ENCODE measurements at places on chromosomes 7 and 10.
A peak's percentile ranks its signal among the peaks of the same experiment; 100 is the strongest.

GRCh38 chr10:119801998-119802538, 70.6 kb downstream of the MCMBP start:
- DNase-seq, result no peak

DNA sequence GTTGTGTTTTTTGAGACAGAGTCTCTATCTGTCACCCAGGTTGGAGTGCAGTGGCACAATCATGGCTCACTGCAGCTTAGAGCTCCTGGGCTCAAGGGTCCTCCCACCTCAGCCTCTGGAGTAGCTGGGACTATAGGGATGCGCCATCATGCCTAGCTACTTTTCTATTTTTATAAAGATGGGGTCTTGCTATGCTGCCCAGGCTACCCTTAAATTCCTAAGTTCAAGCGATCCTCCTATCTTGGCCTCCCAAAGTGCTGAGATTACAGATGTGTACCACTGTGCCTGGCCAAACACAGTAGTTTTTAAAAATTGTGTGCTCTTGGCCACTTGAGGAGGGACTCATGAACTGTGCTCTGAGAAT, 10.6 kb upstream of the TLX1 start:
- no peak for DNase-seq

DNA sequence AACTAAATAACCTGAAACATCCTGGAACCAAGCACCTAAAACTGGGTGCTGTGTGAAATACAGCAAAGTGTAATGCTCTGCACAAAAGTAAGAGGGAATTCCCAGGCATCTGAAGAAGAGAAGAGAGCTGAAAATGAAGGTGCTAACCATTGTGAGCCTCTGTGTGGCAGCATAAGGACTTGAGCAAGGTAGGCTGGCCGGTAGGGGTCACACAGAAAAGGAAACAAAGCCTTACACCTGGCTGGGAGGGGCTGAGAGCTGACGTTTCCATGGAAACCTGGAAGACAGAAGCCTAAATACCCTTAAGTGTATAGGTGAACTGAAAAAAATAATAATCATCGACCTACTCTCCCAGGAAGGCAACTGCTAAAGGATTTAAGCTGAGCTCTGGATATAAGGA, 48.6 kb downstream of the CUL1 start:
- peak; percentile 76 for DNase-seq

GRCh38 chr7:50710441-50711154, 72.1 kb downstream of the GRB10 start:
- DNase-seq, result no peak

GRCh38 chr10:48634984-48635557, 30.2 kb upstream of the ARHGAP22 start:
- no peak for DNase-seq

GRCh38 chr10:36188461-36188860, 546.4 kb upstream of the FZD8 start:
- peak; percentile 64 for DNase-seq

DNA sequence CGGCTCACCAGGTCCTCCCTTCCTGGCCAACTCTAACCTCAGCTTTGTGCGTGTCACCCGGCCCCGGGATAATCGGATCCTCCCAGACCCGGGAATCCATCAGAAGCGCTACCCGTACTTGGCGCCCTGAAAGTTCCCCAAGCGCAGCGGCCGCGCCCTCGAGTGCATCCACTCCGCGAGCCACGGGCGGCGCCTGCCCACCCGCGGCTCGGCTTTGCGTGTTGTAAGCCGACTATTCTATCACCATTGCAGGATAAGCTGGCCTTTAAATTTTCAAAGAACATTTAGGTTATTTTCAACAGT, 35.7 kb upstream of the EBLN1 start:
- no peak for DNase-seq

- no peak for DNase-seq
Observed at GRCh38 chr10:14329746-14330173, 964 bp downstream of the FRMD4A start.

DNA sequence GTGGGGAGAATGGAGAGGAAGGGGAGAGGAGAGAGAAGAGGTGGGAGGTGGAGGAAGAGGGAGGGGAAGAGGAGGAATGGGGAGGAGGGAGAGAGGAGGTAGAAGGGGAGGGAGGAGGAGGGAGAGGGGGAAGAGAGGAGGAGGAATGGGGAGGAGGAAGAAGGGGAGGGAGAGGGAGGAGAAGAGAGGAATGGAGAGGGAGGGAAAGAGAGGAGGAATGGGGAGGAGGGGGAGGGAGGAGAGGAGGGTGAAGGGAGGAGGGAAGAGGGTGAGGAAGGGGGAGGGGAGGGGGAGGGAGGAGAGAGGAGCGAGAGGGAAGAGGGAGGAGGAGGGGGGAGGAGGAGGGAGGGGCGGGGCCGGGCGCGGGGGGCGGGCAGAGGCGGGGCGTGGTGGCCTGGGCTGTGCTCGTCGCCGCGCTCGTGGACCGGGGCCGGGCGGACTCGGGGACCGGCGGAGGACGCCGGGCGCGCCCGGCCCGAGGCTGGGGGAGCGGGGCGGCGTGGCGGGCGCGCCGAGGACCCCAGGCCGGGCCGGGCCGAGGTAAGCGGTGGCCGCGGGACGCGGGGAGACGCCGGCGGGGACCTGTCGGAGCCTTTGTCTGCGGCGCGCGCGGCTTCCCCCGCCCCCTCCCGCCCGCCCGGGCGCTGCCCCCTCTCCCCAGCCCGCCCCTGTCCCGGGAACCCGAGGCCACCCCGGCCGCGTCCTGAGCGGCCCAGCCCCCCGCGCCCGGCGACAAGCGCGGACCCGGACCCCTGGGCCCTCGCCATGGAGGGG, at the start of gene SLC29A4:
TSS of gene SLC29A4 (plus strand) at position 401 of the 774 bp plus-strand sequence. CDS start 4,874 bp downstream, outside the sequence.
- no peak for DNase-seq

- no peak for DNase-seq
Observed at GRCh38 chr10:99002392-99002791, 233.3 kb downstream of the HPSE2 start.

DNA sequence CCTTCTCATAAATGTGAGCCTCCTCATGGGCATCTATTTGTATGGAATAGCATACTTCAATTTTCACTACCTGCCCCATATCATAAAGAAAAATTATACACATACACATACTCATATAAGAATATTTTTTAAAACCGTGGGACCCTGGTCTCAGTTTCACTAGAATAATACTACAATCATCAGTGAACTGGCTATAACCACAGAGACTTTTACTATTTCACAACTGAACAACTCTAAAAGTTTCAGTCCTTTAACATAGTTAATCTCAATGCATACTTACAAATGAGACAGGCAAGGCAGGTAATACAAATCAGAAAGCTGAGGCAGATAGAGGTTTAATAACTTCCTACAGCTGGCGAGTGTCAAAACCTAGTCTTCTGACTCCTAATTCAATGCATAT, 83.1 kb downstream of the LRRN3 start:
- no peak for DNase-seq

- DNase-seq, result no peak
Observed at GRCh38 chr7:146176860-146177259, 60.3 kb downstream of the CNTNAP2 start.

DNA sequence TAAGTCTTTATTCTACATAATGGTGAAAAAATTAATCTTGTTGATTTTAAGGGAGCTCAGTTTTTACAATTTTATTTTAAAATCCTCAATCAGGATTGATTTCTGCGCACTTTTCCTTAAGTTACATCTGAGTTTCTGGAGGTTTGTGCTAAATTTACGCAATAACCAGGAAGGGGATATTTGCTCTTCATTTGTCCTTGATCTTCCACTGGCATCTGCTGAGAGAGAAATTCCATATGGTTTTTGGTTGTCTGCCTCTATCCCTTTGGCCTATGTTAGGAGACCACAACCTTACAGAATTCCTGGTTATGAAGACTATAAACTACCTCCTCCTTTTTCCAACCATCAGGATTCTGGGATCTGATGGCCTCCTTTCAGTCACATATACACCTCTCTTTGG, 20.1 kb upstream of the CDK6 start:
- no peak for DNase-seq

- no peak for DNase-seq
Observed at GRCh38 chr7:44201813-44202212, 1.0 kb downstream of the YKT6 start.

GRCh38 chr7:29386196-29386765, 177.4 kb upstream of the PRR15 start:
- peak; percentile 26 for DNase-seq

GRCh38 chr7:159105832-159106811, 38.5 kb downstream of the VIPR2 start:
- no peak for DNase-seq

- DNase-seq, result no peak
Observed at GRCh38 chr7:27532314-27532713, 130.4 kb downstream of the HIBADH start.

- DNase-seq, result no peak
Observed at GRCh38 chr7:139505563-139505962, 17.9 kb upstream of the CLEC2L start.

DNA sequence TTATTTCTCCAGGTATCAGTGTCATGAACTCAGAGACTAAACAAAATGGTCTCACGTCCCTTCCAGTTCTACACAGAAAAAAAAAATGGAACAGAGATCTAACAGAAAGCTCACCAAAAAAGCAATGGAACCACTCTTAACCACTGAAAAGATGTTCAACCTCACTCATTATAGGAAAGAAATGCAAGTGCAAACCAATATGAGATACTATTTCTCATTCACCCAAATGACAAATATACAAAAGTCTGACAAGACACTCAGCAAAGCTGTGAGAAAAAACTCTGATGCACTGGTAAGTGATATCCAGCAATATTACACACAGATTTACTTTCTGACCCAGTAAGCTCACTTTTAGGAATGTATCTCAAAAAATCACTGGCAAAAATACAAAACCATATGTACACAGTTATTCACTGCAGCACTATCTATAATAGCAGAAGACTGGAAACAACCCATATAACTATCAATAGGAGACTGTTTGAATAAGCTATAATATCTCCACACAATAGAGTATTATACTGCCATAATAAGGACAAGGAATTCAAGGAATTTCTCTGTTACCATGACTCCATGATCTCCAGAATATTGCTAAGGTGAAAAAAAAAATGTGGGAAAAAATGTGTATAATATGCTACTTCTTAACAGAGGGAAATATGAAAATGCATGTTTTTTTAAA, 36.6 kb downstream of the ABI1 start:
- DNase-seq, result no peak

DNA sequence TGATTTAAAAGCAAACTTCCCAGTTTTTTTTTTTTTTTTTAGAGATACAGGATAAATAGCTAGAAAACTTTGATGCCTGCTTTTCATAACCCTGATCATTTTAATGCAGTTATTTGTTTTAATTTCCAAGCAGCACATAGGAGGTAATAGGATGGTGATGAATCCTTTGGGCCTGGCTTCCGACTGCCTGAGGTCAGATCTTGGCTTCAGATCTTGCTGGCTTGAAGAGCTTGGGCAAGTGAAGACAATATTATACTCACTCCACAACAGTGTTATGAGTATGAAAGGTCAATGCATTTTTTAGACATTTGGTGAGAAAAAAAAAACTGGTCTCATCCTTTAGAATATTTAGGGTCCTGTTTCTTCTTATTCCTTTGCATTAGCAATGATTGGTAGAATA, 124.8 kb upstream of the PRKCQ start:
- DNase-seq, result no peak

GRCh38 chr10:71580926-71581325, 138.7 kb downstream of the C10orf105 start:
- no peak for DNase-seq

GRCh38 chr7:40506158-40506557, 371.4 kb downstream of the SUGCT start:
- no peak for DNase-seq

- no peak for DNase-seq
Observed at GRCh38 chr10:69642747-69643146, 12.7 kb downstream of the FAM241B start.

DNA sequence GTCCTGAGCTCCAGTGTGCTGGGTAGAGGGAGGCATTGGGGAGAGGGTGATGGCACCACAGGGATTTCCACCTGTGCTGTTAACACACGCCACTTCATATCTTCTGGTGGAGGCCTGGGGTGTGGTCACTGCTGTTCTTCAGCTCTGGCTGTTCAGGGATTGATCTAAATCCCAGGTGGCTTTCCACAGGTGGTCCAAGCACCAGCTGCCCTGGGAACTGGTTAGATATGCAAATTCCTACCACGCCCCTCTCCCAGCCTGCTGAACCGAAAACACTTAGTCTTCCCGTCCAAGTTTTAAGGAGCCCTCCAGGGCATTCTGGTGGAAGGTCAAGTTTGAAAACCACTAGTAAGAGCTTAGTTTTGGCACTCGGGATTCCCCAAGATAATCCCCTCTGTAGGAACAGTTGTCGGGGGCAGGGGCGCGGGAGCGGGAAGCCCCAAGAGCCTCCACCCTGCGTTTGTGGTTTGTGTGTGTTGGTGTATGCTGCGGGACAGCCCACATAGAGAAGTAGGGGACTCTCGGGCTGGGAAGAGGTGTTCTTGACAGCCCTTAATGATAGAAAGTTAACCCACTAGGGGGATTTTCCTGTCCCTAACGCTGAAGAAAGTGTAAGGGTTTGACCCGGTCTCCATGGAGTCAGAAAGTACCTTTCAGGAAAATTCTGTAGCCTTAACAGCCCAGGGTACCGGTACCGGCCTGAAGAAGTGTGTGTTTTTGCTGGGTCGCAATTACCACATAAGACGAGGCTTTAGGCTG, 5.1 kb downstream of the DEPP1 start:
- no peak for DNase-seq

GRCh38 chr10:61791216-61791615, 110.3 kb upstream of the ARID5B start:
- no peak for DNase-seq

- no peak for DNase-seq
Observed at GRCh38 chr7:19249281-19249680, 104.1 kb upstream of the FERD3L start.

DNA sequence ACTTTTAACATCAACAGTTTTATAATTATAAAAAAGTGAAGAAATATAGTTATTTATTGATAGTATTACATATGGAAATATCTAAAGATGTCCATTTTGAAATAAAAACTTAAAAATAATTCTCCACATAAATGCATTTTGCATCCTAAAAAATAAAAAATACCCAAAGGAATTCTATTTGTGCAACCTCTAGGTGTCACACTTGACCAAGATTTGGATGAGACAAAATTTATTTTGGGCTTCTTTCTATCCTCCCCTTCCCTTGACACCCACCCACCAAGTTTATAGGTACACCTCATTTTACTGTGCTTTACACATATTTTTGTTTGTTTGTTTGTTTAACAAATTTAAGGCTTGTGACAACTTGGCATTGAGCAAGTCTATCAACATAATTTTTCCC, 3.3 kb upstream of the THSD7A start:
- DNase-seq, result no peak

- no peak for DNase-seq
Observed at GRCh38 chr10:112287844-112288243, 4.6 kb downstream of the TECTB start.
